Stimulated activated CD4-positive, alpha-beta T cell treated with anti-CD3 and anti-CD28 coated beads, Interleukin-1b, Interleukin-23, amount 100 ng/mL, for 1 hour (primary cell): ENCODE measurements at places on chromosomes 12 and 14.

DNA sequence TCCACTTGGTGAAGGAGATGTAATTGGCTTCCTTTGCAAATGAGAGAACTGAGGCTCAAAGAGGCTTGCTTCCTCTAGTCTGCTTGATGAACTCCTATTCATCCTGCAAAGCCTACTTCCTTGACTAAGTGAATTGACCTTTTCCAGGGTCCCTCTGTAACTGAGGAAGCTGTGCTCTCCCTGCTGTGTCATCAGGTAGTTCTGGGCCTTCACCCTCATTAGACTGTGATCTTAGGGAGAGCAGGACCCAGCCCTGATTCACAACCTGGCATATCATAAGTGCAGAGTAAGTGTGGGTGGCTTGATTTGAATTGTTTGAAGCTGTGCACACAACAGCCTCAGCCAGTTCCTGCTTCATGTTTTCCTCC, 16.3 kb downstream of the ASB2 start:
- DNase-seq: no peak

DNA sequence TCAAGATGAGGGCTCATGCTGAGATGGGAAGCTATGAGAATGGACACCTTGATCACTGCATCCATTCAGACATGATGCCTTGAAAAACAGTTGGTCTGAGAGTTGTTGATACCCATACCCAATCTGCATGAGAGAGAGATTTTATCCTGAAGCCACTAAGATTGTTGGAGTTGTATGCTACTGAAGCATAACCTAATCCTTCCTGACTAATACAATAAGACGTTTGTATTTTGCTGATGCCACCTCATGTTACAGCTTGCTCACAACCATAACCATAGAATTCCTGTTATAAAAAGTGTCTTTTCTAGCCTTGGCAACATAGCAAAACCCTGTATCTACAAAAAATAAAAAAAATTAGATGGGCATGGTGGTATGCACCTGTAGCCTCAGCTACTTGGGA, 12.7 kb upstream of the SERPINA1 start:
- DNase-seq: no peak

DNA sequence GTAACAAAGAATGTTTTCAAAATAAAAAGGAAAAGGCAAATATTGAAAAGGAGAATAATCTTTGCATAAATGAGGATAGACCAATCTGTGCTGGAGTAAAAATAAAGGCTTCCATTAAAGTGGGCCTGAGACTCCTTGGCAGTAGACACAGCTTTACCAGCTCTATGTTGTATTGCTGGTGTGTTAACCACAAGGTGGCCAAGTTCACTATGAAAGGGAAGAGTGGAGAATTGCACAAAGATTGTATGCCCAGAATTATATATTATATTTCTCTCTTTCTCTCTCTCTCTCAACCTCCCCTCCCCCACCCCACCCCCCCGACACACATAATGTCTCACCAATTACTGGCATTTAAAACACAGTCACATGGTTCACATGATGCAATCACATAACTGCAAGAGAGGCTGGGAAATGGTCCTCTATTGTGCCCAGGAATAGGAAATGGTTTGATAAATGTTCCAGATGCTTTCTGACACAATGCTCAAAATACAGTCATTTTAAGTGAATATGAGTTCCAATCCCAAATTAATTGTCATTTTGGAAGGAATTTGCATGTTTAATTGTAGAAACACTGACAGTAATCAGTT, 222.6 kb upstream of the SYT1 start:
- DNase-seq: no peak

GRCh38 chr12:19852100-19852855, 413.0 kb downstream of the AEBP2 start:
- no peak for DNase-seq

GRCh38 chr12:23290627-23291330, 658.7 kb downstream of the SOX5 start:
- no peak for DNase-seq

DNA sequence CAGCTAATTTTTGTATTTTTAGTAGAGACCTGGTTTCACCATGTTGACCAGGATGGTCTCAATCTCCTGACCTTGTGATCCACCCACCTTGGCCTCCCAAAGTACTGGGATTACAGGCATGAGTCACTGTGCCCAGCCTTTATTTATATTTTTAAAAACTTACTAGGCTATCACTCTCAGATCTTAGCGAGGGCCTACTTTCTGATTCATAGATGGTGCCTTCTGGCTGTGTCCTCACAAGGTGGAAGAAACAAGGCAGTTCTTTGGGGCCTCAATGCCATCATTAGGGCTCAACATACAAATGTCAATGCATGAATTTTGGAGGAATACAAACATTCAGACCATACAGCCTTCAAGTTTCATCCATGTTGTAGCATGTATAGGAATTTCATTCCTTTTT, 2.4 kb upstream of the DGLUCY start:
- no peak for DNase-seq
